Panc1 (cell line): ENCODE measurements at places on chromosomes 1 and 21.

GRCh38 chr21:32015461-32016139 is 142.8 kb downstream of the HUNK start:
- H3K27me3 ChIP-seq = peaks cover 4% of the 10 kb centered on the region; the same call in 1 of the 2 replicates
- H3K4me3 ChIP-seq = no peak overlapping the region
- H3K27ac ChIP-seq = no peak overlapping the region
- no peak for DNase-seq
- H3K4me1 ChIP-seq = no peaks in the 10 kb centered on the region

GRCh38 chr1:58496042-58496441 is 50.5 kb downstream of the OMA1 start:
- no peaks in the 10 kb centered on the region for H3K27me3 ChIP-seq
- no peak for DNase-seq
- no peak overlapping the region for H3K4me3 ChIP-seq
- H3K4me1 ChIP-seq = no peaks in the 10 kb centered on the region

DNA sequence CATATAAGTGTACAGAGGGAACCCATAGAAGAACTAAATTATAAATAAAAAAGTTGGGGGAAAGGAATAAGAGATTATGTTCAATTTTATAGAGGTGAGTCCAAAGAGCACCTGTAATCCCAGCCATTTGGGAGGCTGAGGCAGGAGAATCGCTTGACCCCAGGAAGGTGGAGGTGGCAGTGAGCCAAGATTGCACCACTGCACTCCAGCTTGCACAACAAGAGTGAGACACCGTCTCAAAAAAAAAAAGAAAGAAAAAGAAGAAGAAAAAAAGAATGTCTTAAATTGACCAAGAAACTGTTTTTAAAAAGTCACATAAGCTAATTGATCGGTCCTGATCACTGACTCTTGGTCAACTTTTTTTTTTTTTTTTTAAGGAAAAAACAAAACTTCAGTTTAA is 19.1 kb upstream of the ATF3 start:
- no peaks in the 10 kb centered on the region; the same call in 1 of the 2 replicates for H3K4me1 ChIP-seq
- peaks cover 4% of the 10 kb centered on the region; the same call in 1 of the 2 replicates for H3K27me3 ChIP-seq
- no peak for DNase-seq
- H3K4me3 ChIP-seq = no peak overlapping the region

DNA sequence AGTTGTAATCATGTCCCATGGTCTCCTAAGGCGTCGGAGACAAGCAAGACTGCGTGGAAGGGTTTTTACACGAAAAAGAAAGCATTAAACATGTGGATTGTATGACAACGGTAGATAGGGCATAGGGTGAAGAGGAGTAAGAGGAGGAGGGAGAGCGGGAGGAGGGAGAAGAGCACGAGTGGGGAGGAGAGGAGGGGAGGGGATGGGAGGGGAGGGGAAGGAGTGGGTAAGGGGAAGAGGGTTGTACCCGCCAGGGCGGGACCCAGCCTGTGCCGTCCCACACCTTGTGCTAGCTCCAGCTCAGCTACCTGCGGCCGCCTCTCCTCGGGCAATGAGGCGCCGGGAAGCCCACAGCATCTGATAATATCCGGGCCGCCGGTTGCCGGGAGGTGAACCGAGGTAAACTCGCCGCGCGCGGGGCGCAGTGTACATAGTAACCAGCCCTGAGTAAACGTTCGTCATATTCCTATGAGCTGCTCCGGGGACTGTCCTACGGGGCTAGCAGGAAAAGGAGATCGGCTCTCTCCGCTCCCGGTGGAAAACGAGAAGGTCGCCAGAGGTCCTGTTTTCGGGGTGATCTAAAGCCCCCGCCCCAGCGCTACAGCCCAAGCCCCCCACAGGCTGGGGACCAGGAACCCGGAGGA is 449 bp upstream of the RCAN3 start:
- H3K4me1 ChIP-seq = peaks cover 8% of the 10 kb centered on the region
- H3K36me3 ChIP-seq = no peaks in the 10 kb centered on the region; the same call in 1 of the 2 replicates
- no peaks in the 10 kb centered on the region for H3K27me3 ChIP-seq

DNA sequence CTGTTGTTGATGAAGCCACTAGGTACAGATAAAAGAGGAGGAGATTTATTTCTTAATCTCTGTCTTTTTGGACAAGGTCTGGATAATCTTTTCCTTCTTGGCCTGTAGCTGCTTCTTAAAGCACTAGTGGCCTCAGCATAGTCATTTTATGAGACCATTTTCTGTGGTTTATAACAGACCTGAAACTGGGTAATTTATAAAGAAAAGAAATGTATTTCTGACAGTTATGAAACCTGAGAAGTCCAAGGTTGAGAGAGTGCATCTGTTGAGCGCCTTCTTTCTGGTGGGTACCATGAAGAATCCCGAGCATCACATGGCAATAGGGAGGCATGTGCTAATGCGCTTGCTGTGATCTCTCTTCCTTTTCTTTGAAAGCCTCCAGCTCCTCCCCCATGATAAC is 36.7 kb upstream of the PDC start:
- H3K4me3 ChIP-seq = no peak overlapping the region
- H3K4me1 ChIP-seq = no peaks in the 10 kb centered on the region
- DNase-seq = no peak

DNA sequence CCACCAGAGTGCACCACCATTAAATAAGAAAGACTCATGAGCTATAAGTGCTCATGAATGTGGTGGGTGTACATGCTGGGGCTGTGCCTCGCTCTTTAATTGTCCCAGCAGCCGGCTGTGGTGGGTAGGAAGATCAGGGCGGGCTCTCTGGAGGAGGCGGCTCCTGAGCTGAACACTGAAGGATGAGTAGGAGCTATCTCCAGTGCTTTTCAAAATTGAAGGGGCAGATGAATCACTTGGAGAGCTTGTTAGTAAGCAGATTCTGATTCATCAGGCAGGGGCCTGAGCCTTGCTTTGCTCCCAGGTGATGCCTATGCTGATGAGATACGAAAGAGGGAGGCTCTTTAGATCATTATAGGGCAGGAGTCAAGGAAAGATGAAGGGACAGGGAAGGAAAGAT is 54.1 kb downstream of the ETS2 start:
- H3K36me3 ChIP-seq = no peaks in the 10 kb centered on the region; the same call in 1 of the 2 replicates
- H3K27me3 ChIP-seq = no peaks in the 10 kb centered on the region
- H3K27ac ChIP-seq = no peak overlapping the region
- no peak overlapping the region for H3K4me3 ChIP-seq
- no peaks in the 10 kb centered on the region for H3K4me1 ChIP-seq

- no peak overlapping the region for H3K4me3 ChIP-seq
- peaks cover 49% of the 10 kb centered on the region for H3K4me1 ChIP-seq
- no peaks in the 10 kb centered on the region for H3K27me3 ChIP-seq
- no peaks in the 10 kb centered on the region for H3K36me3 ChIP-seq
Measured at GRCh38 chr1:9347095-9347850, 54.6 kb downstream of the SPSB1 start.

DNA sequence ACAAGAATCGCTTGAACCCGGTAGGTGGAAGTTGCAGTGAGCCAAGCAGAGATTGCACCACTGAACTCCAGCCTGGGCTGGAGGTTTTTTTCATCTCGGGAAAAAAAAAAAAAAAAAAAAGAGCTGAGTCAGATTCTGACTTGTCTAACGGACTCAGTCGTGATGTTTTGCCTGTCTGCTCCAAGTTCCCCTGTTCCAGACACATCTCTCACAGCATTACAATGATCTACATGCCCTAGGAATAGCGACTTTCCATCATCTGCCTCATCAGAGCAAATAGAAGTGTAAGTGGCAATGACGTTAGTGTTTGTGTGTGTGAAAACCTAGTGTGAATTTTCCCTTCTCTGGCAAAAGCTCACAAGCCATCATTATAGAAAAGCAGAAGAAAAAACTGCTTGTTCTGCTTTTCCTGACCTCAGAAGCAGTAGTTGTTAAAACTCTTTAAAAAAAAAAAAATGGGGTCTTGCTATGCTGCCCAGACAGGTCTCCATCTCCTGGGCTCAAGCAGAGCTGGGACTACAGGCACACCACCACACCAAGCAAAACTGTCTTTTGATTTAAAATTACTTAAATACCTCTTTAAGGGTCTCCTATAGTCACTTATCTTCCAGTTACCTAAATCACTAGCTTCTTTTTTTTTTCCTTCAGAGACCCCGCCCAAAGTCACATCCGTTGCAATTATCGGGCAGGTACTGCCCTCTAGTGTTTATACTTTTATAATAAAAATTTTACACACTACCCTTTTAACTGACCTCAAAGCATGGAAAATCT is 37.3 kb downstream of the PLEKHO1 start:
- no peak overlapping the region for H3K27ac ChIP-seq
- no peaks in the 10 kb centered on the region for H3K36me3 ChIP-seq
- H3K4me1 ChIP-seq = peaks cover 5% of the 10 kb centered on the region; the same call in 1 of the 2 replicates
- no peaks in the 10 kb centered on the region for H3K27me3 ChIP-seq
- DNase-seq = peak; percentile 28

- H3K27ac ChIP-seq = no peak overlapping the region
- no peaks in the 10 kb centered on the region for H3K36me3 ChIP-seq
- H3K4me1 ChIP-seq = no peaks in the 10 kb centered on the region
- no peaks in the 10 kb centered on the region; the same call in 1 of the 2 replicates for H3K27me3 ChIP-seq
- no peak overlapping the region for H3K4me3 ChIP-seq
Measured at GRCh38 chr1:219757890-219758289, 145.0 kb upstream of the ZC3H11B start.

DNA sequence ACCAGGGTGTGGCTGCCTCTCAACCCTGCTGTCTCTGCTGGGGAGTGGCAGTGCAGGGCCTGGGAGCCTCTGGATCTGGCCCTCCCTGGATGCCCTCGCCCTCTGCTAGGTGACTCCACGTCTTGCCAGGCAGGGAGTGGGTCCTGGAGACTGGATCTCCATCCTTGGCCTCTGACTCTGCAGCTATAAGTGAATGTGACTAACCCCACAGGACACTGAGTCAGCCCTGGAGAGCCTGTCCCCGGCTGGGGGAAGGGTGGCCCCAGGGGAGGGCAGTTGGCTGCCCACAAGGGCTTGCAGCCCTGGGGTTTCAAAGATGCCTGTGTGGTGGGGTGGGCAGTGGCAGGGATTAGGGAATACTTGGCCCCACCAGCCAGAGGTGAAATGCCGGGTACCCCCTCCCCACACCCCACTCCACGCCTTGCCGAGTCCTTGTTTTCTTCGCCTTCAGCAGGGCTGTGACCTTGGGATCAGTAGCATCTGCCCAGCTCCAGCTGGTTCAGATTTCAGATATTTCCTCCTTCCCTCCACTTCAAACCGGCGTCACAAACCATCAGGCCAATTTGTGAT is 1.9 kb upstream of the MYBPH start:
- no peaks in the 10 kb centered on the region for H3K4me1 ChIP-seq
- H3K27ac ChIP-seq = no peak overlapping the region
- no peaks in the 10 kb centered on the region for H3K27me3 ChIP-seq
- DNase-seq = no peak
- no peak overlapping the region for H3K4me3 ChIP-seq
- no peaks in the 10 kb centered on the region for H3K36me3 ChIP-seq

DNA sequence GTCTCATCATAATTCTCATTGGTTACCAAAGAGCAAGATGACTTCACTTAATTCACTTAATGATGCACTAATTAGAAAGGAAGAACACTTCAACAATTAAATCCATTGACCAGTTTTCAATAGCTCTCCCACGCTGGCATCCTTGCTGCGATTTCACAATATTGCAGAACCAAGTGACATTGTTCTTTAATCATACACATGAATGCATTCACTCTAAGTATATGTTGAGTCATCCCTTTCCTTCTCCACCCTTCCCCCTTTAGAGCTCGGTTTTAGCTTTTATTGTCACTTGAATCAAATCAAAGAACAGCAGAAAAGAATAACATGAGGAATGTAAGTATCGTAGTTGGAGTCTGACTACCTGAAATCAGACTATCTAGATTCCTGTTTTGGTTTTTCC is 233.6 kb upstream of the FMN2 start:
- no peaks in the 10 kb centered on the region for H3K4me1 ChIP-seq
- H3K27me3 ChIP-seq = no peaks in the 10 kb centered on the region
- H3K4me3 ChIP-seq = no peak overlapping the region
- no peaks in the 10 kb centered on the region for H3K36me3 ChIP-seq
- no peak for DNase-seq

DNA sequence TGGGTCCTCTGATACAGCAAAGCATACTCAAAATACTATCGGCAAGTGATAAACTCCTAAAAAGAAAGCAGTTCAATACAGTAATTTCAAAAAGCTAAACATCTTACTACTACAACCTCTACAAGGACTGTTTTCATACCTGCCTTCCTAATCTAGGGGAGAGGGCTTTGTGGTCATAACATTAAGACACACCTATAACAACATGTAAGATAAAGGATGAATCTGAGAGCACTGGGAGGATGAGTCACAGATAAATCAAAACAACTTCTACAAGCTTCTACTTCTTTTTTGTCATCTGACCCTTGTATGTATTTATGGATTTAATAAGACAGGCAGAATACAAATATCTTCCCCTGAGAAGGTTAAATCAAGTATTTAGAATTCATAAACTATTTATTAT is 40.0 kb downstream of the LTN1 start:
- H3K27me3 ChIP-seq = no peaks in the 10 kb centered on the region
- H3K27ac ChIP-seq = no peak overlapping the region
- no peak overlapping the region for H3K4me3 ChIP-seq
- DNase-seq = no peak
- peaks cover 5% of the 10 kb centered on the region; the same call in 1 of the 2 replicates for H3K36me3 ChIP-seq

DNA sequence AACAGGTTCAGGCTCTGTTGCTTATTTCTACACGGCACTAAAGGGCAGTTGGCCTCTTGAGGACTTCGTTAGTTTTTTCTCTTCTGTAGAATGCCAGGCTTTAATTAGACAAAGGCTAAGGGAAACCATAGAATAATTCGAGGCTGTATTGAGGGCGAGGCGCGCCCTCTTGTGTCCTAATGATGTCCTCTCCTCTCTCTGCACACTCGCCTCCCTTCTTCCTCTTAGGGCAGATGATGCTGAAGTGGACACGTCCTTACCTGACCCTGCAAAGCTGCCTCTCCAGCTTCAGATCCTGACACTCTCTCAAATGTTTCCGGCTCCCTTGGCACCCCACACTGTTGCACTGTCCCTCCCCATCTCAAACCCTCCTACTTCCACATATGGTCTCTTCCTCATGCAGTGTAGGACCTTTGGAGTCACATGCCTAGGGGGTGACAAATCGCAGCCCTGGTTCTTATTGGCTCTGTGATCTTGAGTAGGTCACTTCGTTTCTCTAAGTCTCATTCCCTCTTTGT is 1.9 kb upstream of the ZSCAN20 start:
- H3K4me1 ChIP-seq = no peaks in the 10 kb centered on the region
- H3K27me3 ChIP-seq = no peaks in the 10 kb centered on the region
- H3K36me3 ChIP-seq = peaks cover 4% of the 10 kb centered on the region; the same call in 1 of the 2 replicates
- H3K4me3 ChIP-seq = no peak overlapping the region
- no peak for DNase-seq

DNA sequence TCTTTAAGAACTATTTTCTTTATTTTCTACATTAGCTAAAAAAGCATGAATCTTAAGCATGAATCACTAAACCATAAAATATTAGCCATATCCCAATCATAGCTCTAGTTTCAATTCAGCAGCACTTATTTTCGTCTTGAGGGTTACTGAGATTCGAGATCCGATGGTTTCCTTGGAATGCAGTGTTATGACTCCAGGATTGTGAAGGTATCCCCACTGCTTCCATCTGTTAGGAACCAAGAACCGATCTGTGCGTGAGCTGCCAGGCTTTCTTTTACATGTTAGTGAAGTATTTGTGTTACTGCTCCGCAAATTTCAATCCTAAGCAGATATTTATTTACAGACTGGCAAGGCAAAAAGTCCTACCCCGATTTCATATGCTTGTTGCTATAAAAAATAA is 18.8 kb downstream of the TNFRSF9 start:
- no peak overlapping the region for H3K4me3 ChIP-seq
- H3K27me3 ChIP-seq = no peaks in the 10 kb centered on the region
- no peaks in the 10 kb centered on the region for H3K4me1 ChIP-seq
- no peak overlapping the region for H3K27ac ChIP-seq

- no peaks in the 10 kb centered on the region for H3K4me1 ChIP-seq
- no peak overlapping the region for H3K27ac ChIP-seq
- 0 out of 2 replicates have a peak, but pooled peaks cover 2% of the 10 kb centered on the region for H3K27me3 ChIP-seq
- H3K36me3 ChIP-seq = no peaks in the 10 kb centered on the region
Measured at GRCh38 chr1:179831852-179832699, 45.5 kb downstream of the TOR1AIP2 start.

GRCh38 chr1:227788271-227789083 is 27.0 kb upstream of the PRSS38 start:
- peaks cover 27% of the 10 kb centered on the region for H3K4me1 ChIP-seq
- no peaks in the 10 kb centered on the region for H3K27me3 ChIP-seq
- peak overlapping the region; percentile 67 for H3K4me3 ChIP-seq
- no peak for DNase-seq
- peak overlapping the region; percentile 61 for H3K27ac ChIP-seq
